ENCODE measurements at places on chromosomes 7 and 10.

DNA sequence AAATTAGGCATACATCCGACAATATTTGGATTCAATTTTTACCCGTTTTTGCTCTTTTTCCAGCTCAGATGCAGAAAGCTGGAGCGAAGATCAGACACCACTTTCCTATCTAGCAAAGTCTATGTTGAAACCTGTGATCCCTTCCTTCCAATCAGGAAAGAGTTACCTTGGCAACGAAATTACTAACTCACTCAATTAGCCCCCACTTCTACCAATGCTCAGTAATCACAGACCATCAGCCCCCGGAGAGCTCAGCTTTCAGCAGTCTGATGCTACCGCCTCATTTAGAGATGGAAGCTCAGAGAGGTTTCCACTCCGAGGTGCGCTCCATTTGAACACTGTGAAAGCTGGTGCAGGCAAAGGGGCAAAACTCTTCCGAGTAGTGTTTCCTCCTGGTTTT lies 6.7 kb downstream of the FRAT1 start:
- no peak for DNase-seq

DNA sequence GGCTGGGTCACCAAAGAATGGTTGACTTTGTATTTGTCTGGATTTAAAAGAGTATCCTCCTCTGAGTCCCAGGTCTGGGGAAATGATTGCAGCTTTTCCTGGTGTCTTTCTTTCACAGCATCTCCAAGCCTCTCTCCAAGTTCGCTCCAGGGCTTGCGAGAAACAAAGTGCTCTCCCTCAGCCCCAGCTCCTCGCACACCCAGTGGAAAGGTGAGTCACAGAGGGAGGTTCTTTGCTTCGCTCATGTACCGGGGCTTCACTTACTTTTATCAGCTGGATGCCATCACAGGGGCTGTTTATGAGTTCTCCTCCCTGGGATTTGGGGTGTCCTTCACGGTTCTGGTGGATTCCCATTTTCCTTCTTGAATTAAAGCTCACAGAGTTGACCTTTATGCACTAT lies 252.2 kb upstream of the PLPP4 start:
- no peak for DNase-seq

- no peak for DNase-seq
Observed at GRCh38 chr7:143233816-143234532, 12.1 kb downstream of the TAS2R40 start.

- no peak for DNase-seq
Observed at GRCh38 chr10:121900443-121901174, 27.2 kb downstream of the ATE1 start.

DNA sequence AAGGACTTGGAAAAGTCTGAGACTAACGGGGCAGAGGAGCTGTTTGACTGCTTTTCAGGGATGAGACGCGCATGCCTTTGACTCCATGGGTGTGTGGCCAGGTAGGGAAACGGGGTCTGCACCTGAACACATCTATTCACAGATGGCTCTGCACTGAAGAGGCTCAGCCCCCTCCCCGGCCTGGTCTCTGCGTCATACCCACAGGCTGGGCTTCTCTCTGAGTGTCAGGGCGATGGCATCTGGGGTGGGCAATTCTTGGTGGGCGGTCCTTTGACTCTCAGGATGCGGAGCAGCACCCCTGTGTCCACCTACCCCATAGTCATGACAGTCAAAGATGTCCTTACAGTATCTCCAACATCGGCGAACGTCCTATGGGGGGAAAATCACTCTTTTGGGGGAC lies 23.0 kb downstream of the PFKP start:
- no peak for DNase-seq
